NCI-H1417 treated with DMSO at 0.1 percent for 48 hours (cell line): ENCODE measurements at places on chromosomes 1 and 21.

DNA sequence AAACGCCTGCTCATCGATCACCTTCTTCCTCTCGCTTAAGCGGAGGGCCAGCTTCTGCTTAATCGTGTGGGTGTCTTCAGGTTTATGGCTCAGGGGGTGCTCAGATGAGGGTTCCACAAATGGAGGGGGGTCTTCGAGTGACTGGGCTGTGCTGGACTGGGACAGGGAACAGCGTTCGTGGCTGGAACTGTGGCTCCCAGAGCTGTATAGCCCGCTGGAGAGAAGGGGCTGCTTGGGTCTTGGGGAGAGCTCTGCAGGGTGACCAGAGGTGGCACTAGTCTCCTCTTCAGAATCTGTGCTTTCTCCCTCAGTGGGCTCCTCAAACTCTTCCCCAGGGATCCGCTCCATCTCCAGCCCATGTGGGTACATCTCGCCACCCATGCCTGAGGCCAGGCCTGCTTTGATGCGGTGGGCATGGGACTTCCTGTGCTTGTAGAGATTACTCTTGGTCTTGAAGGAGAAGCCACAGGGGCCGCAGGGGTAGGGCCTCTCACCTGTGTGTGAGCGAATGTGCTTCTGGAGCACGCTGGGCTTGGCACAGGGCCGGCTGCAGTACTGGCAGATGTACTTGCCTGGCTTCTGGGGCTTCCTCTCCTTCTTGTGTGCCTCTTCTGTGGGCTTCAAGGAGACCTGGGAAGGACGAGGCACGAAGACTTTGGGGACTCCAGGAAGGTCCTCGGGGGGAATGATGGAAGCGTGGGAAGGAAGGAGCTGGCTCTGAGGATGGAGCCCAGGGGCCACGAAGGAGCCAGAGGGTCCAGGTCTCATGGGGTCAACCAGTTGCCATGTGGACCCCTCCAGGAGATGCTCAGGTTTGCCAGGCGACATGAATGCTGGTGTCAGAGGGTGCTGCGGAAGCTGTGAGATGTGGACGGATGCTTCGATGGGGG lies 99.4 kb upstream of the EDN2 start:
- no peak for DNase-seq

DNA sequence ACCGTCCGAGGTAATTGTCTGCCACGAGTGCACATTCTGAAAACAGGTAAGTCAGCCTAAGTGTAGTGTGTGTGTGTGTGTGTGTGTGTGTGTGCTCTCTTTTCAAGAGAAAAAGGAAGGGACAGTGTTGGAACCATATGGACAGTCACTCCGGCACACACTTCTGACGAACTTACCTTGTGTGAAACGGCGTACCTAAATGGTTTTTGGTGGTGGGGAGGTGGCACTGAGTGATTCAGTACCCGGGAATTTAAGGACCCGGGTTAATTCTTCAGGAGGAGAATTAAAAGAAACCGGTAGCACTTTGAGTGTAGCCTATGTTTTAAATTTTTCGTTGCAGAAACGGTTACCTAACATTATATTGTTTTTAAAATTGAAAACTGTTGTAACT lies 286 bp downstream of the ODR4 start:
- DNase-seq: no peak

DNA sequence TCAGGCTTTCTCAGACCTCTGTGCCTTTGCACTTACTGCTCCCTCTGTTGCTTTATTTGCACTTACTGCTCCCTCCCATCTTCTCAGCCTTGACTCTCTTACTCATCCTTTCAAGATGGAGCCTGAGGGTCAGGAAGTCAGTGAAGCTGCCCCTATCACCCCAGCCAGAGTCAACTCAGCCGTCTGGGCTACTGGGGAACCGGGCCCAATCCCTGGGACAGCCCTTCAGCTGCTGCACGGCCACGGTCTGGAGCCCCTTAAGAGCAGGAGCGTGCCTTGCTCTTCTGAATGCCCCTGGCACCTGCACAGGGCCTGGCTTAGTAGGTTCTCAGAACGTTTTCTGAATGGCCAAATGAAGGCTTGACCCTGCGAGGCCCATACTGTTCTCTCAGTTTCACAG lies 244.4 kb downstream of the FOXD2 start:
- no peak for DNase-seq

DNA sequence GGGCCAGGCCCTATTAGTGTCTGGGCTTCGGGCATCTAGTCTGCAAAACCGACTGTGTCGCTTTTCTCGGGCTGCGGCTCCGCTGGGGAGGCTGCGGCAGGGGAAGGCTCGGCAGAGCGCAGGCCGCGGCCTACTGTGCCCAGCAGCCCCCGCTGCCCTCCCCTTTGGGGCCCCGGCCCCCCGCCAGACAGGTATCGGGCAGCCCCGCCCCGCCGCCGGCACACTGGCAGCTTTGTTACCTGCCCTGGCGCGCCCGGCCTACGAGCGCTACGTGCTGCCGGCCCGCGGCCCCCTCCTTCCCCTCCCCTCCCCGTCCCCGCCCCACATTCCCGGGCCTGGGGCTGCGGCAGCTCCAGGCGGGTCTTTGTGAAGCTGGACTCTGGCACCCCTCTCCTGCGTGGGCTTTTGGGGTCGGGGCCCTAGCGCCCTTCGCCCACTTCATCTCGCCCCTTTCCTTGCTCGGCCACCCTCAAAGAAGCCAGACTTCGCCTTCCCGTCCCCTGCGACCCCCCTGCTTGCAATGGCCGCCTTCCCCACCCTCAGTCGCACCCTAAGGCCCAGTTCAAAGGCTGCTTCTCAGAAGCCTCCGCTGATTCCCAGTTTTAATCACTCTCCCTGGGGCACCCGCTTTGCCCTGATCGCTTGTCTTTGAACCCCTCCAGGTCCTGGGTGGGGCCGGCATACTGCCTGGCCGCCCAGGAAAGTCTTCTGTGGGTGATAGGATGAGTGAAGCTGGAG lies 48.9 kb upstream of the SLC2A1 start:
- no peak for DNase-seq
